Stimulated activated CD4-positive, alpha-beta T cell treated with anti-CD3 and anti-CD28 coated beads, Interleukin-4, amount 100 ng/mL, for 24 hours (primary cell): ENCODE measurements at places on chromosomes 7 and 10.

DNA sequence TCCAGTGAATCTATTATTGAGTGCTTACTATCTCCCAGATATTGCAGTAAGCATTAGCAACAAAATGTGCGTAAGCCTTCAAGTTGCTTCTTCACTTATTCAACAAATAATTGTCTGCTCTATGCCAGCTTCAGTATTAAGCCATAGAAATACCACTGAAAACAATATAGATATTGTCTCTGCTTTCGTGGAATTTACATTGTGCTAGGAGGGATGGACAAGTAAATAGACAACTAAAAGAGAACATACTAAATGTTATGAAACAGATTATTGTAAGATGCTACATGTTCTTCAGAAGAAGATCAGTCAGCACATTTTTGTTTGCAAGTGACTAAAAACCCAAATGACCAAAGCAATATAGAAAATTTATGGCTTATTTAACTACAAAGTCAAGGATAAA, 27.3 kb downstream of the CFAP69 start:
- no peak for DNase-seq

DNA sequence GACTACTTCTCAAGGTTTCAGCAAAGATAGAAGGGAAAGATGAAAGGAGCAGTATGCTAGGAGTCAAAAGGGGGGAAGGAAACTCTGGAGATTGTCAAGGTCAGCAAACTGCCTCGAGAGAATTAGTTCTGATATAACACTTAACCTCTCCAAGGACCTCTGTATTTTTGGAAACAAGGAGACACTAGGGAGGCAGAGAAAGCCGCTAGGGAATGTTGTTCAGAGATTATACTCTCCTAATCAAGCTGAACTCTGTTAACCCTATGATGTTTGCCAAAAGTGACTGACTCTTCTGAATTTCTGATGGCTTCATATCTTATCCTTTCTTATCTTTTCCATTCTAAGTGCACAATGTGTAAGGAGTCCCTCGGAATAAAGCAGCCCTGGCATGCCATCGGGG, 27.1 kb downstream of the CREM start:
- DNase-seq: no peak

GRCh38 chr7:39946693-39947092, 3.4 kb upstream of the CDK13 start:
- DNase-seq: no peak

DNA sequence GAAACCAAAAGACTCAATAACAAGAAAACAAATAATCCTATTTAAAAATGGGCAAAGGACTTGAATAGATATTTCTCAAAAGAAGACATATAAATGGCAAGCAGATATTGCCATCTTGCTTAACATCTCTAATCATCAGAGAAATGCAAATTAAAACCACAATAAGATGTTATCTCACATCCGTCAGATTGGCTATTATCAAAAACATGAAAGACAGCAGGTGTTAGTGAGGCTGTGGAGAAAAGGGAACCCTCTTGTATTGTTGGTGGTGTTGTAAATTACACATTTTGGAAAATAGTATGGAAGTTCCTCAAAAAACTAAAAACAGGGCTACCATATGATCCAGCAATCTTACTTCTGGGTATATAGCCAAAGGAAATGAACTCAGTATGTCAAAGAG, 25.7 kb downstream of the OPALIN start:
- no peak for DNase-seq

DNA sequence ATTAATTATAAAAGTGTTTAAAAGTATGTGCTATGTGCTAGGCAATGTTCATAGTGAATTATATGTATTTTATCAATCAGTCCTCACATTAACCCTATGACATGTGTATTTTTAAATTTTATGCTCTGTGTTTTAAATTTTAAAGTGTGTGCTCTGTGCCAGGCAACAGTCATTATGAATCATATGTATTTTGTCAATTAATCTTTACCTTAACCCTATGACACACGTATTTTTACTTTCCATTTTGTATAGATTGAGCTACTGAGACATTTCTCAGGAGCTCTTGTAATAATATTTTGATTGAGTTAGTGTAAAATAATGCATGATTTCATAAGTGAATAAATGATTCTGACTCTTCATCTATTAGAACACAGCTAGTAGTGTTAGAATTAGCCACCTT, 117.8 kb downstream of the THSD7A start:
- no peak for DNase-seq

DNA sequence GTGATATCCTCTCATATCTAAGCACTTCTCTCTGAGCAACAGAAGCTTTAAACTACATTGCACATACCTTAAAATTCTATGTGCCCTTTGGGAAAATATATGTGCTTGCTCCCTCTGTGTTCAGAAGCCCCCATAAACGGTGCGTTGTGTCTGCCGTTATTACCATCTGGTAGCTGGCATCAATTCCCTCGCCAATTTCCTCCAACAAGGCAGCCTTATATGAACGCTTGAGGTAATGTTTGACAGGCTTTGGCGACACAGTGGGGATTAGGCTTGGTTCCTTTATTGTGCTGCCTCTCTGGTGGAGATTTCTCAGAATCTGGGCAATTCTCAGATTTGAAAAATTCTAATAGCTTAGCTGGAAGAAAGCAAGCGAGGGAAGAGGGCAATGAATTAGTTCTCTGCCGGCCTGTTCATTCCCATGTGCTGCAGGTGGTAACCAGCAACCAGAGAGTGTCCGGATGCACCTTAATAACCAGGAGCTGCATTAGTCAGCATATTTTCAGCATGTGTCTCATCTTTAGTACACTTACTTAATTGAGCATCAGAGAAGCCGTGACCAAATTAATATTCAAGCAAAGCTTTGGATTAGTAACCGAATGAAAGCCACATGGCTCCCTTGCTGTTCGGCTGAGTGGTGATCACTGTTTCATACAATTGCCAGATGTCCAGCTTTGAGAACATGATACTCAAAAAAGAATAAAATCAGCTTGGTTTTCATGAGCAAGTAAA, 7.3 kb upstream of the PPP1R17 start:
- DNase-seq: no peak

DNA sequence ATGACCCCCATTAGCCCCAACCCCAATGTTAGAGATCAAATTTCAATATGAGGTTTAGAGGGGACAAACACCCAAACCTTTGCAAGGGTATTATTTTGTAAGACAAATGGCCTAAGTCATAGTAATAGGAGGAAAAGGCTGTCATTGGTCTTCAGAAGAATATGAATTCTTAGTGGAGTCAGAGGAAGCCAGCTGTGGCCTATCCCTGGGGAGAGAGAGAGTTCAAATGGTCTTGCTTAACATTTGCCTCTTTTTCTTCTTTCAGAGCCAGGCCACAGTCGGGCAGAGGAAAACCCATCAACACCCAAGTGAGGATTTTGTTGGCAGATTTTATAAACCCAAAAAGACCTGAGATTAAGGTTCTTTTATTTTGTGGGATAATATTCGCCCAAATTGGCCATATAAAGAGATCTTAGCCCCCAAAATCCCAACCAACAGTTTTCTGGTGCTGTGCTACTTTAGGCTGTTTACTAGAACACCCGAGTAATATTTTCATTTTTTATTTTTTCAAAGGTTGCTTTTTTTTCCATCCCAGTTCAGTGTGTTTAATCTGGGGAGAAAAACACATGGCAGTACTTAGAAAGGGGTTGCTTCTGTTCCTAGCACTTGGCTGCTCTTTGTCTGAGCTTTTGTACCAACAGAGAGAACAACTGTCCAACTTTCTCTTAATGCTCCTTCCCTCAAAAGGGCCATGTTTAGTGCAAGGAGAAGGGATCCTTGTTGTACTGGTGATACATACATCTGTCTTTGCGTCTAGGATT, 26.8 kb upstream of the ARMC3 start:
- DNase-seq: no peak

DNA sequence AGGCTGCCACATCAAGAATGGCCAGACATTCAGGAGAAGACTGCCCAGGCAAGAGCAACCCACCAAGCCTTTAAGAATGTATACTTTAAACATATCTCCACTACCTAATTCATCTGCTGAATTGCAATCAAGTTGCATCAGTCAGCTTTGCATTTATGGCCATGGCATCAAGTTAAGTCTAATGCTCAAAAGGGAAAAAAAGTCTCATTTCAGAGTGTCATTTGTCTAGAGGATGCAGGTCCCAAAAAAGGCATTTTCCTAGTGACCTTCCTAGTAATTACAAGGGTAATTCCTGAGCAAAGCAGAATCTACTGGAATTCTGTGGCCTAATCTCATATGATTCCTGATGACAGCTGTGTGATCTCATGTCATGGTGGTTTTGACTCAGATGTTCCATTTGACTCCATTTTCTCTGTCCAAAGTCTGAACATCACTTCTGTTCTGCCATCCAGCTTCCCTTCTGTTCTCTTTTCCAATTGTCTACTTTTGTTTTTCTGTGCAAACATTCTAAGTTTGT, 7.3 kb upstream of the CABCOCO1 start:
- DNase-seq: no peak

- no peak for DNase-seq
These were observed 1.9 kb downstream of the DNAH11 start for GRCh38 chr7:21544715-21545114.
